ENCODE measurements at places on chromosomes 4 and X. TPM values are rescaled to one million over a fixed set of nuclear protein-coding genes. Genes with fewer than 3 reads are reported as not detected.

The UGT8 gene
- 0.61 TPM for polyA plus RNA-seq

The TCEAL5 gene
- polyA plus RNA-seq = 0.14 TPM

The VEGFC gene
- 1.3 TPM for polyA plus RNA-seq

The STPG2 gene
- not detected for polyA plus RNA-seq

The SSX2 gene
- polyA plus RNA-seq = not detected

The COPS4 gene
- polyA plus RNA-seq = 9.8 TPM

The HPSE gene
- 16.7 TPM for polyA plus RNA-seq

The DCAF12L2 gene
- 0.16 TPM for polyA plus RNA-seq

The CSN2 gene
- not detected for polyA plus RNA-seq

The ZCCHC18 gene
- polyA plus RNA-seq = 0.71 TPM

The COL4A6 gene
- polyA plus RNA-seq = 5.9 TPM

The ADH4 gene
- 1.5 TPM for polyA plus RNA-seq

The GRPR gene
- 0.04 TPM for polyA plus RNA-seq

The ZNF182 gene
- 1.4 TPM for polyA plus RNA-seq

The REELD1 gene
- polyA plus RNA-seq = 0.16 TPM

The DHRSX gene
- 2.5 TPM for polyA plus RNA-seq

The FGF2 gene
- polyA plus RNA-seq = 0.61 TPM

The SHROOM4 gene
- 0.87 TPM for polyA plus RNA-seq

The BTK gene
- polyA plus RNA-seq = 0.55 TPM

The SOWAHB gene
- polyA plus RNA-seq = 6.2 TPM

The IGBP1 gene
- polyA plus RNA-seq = 45.4 TPM

The MAGEA11 gene
- 0.04 TPM for polyA plus RNA-seq

The PDCL2 gene
- 0.39 TPM for polyA plus RNA-seq

The SLC9A7 gene
- 2.0 TPM for polyA plus RNA-seq

The GSX2 gene
- polyA plus RNA-seq = not detected

The CXXC4 gene
- 0.02 TPM for polyA plus RNA-seq

The CYBB gene
- polyA plus RNA-seq = 1.2 TPM

The ZMAT1 gene
- 1.6 TPM for polyA plus RNA-seq

The NHSL2 gene
- 0.51 TPM for polyA plus RNA-seq

The LRIT3 gene
- 0.11 TPM for polyA plus RNA-seq

The KCND1 gene
- 0.41 TPM for polyA plus RNA-seq

The ITIH6 gene
- not detected for polyA plus RNA-seq

The PCDH19 gene
- 0.11 TPM for polyA plus RNA-seq

The C1GALT1C1 gene
- polyA plus RNA-seq = 15.0 TPM

The PSAPL1 gene
- 0.39 TPM for polyA plus RNA-seq

The CAPN6 gene
- polyA plus RNA-seq = 1.3 TPM

The GPR34 gene
- polyA plus RNA-seq = 0.76 TPM

The SHOX gene
- polyA plus RNA-seq = not detected

The MAGEC2 gene
- not detected for polyA plus RNA-seq

Data from esophagus (tissue), 2 donors.